ENCODE measurements at places on chromosomes 2 and 18. TPM values are rescaled to one million over a fixed set of nuclear protein-coding genes. Genes with fewer than 3 reads are reported as not detected.

DNA sequence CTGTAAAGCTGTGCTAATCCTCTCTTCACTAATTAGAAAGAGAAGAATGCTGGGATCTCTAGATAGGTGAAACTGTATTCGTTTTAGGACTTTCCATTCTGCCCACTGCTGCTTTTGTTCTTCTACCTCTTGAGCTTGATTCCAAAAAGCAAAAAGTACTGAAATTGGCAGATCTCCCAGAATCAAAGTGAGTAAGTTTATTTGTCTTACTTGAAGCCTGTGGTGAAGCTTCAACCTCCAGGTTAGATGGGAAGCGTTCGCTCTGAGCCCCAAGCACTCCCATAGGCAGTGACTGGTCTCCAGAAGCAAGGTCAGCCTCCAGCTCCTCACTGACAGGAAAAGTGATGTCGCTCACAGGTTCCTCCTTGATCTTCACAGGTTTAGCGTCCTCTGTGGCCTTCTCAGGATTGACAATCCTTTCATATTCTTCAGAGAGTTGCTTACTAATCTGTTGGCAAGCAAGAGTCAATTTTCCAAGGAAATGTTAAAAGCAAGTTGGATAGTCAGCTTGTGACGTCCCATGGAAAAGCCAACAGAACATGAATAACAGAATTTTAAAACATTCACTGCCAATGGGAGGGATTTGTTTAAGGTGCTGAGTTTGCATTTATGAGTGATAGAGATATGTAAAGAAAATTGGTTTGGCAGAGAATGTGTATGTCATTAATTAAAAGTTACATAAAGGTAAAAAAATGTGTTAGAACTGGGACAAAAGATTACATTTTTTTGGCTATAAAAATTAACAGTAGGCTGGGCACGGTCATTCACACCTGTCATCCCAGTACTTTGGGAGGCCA, 8.1 kb downstream of the SUPT7L start:
- no peak for DNase-seq

The ALPP gene
- total RNA-seq = not detected

- no peak for DNase-seq
Measured at GRCh38 chr2:72098935-72099334, 48.7 kb downstream of the CYP26B1 start.

The DNAH6 gene
- 0.23 TPM for total RNA-seq

DNA sequence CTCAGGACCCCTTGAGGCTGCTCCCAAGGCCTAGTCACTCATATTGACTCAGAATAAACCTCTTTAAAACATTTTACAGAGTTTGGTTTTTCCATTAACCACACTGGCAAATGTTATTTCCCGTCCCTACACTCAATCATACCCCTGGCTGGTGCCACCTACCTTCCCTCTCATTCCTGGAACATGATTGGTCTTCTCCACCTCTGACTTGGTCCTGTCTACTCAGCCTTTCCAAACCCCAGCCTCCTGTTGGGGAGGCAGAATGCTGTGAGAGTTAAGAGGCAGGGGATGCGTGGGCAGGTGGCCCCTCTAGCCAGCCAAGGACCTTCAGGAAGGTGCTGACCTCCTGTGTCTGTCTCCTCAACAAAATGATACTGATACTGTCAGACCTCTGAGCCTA, 149.3 kb downstream of the CABLES1 start:
- DNase-seq = no peak

- DNase-seq = no peak
Measured at GRCh38 chr2:40227210-40227609, 224.7 kb downstream of the SLC8A1 start.

The PSMA8 gene
- 0.93 TPM for total RNA-seq

DNA sequence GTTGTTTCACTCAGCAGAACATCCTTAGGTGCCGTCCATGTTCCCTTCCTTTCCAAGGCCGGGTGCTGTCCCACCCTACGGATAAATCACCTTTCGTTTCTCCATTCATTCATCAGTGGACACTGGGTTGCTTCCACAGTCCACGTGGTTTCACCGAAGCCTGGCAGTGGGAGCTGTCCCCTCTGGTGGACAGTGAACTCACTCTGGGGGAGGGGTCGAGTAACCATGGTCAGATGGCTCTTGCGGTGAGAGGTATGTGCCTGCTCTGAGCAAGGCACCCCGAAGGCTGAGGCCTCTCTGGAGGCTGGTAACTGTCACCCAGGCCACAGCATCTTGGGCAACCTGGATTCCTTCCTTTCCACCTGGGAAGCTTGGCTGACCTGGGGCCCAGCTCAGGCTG, 61.5 kb upstream of the TWIST2 start:
- no peak for DNase-seq

The VWC2L gene
- total RNA-seq = not detected

GRCh38 chr18:59921384-59921891, 21.6 kb downstream of the PMAIP1 start:
- DNase-seq = peak; percentile 85

GRCh38 chr18:58572680-58573079, 56.2 kb downstream of the ALPK2 start:
- DNase-seq = no peak

- no peak for DNase-seq
Measured at GRCh38 chr2:226578879-226579278, 220.7 kb downstream of the IRS1 start.

GRCh38 chr2:99545066-99545465, 55.2 kb upstream of the REV1 start:
- DNase-seq = no peak

DNA sequence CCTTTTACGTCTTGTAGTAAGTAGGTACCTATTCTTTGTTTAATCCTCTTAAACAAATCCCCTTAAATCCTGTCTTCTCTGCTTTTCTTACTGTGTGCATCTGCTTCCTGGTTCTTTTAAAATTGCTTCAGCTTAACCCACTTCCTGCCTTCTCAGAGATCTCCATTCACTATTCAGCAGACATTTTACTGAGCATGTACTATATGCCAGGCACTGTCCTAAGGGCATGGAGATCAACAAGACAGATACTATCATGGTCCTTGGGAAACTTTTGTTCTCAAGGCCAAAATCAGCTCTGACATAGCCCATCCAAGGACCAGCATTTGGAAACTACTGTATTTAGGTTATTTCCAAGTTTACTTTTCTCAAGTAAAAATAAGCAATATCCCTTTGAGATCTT, 227.5 kb downstream of the TPGS2 start:
- DNase-seq = no peak

The SAG gene
- total RNA-seq = not detected

- no peak for DNase-seq
Measured at GRCh38 chr2:214395040-214395439, 15.8 kb upstream of the VWC2L start.

The KCMF1 gene
- 98.1 TPM for total RNA-seq
